ENCODE measurements at places on chromosomes 4 and X. TPM values are rescaled to one million over a fixed set of nuclear protein-coding genes. Genes with fewer than 3 reads are reported as not detected.

PRKG2 gene
- total RNA-seq, result 0.49 TPM

DNA sequence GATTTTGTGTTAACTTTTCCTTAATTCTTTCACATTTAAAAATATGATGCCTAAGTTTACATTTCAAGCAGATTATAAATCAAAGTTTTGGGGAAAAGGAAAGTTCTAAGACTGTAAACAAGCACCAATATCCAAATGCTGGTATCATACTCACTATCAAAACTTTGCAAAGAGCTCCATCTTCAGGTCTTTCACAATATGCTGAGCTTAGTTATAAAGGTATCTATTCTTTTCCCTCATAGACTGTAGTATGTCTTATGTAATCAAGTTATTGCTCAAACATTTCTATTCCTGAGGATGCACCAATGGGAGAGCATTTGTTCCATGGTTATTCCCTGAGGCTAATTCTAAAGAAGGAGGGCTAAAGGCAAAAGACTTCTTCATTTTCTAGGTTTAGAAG, 207.9 kb upstream of the FAM241A start:
- no peaks in the 10 kb centered on the region for H3K36me3 ChIP-seq
- no peak for DNase-seq
- no peak overlapping the region for H3K4me3 ChIP-seq
- no peak overlapping the region for H3K27ac ChIP-seq
- H3K27me3 ChIP-seq, result no peaks in the 10 kb centered on the region

DNA sequence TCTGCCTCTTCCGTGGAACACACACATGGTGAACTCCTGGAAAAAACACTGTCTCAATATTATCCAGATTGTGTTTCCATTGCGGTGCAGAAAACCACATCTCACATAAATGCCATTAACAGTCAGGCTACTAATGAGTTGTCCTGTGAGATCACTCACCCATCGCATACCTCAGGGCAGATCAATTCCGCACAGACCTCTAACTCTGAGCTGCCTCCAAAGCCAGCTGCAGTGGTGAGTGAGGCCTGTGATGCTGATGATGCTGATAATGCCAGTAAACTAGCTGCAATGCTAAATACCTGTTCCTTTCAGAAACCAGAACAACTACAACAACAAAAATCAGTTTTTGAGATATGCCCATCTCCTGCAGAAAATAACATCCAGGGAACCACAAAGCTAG, 87.9 kb downstream of the TET2 start:
- no peaks in the 10 kb centered on the region for H3K27me3 ChIP-seq
- no peak overlapping the region for H3K4me3 ChIP-seq

PDCL2 gene
- not detected for total RNA-seq

- H3K27me3 ChIP-seq, result no peaks in the 10 kb centered on the region
- no peak overlapping the region for H3K27ac ChIP-seq
- H3K4me3 ChIP-seq, result no peak overlapping the region
- no peak for DNase-seq
- H3K4me1 ChIP-seq, result no peaks in the 10 kb centered on the region
Observed at GRCh38 chrX:14355556-14355955, 173.8 kb upstream of the GLRA2 start.

Data from vagina (tissue), 2 donors.